ENCODE measurements at places on chromosomes 2 and 18. TPM values are rescaled to one million over a fixed set of nuclear protein-coding genes. Genes with fewer than 3 reads are reported as not detected.

The DQX1 gene
- total RNA-seq: 0.25 TPM

The IL36G gene
- not detected for total RNA-seq

The KCNE4 gene
- not detected for total RNA-seq

The C2orf15 gene
- 1.2 TPM for total RNA-seq

DNA sequence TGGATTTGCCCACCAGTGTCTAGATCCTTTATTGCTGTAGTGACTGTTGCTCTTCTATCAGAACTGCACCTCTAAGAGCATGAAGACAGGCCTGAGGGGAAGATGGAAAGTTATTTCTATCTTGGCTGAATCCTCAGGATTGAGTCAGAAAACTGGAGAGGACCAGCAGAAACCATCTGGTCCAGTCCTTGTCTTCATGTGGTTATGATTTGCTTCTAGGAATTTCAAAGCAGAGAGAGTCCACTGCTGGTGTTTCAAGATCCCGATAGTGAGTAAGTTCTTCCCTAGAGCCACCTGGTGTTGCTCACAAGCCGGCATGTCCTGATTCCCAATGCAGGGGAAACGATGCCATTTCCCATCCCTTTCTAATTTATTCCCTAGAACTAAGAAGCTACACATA is 84.2 kb downstream of the NCKAP5 start:
- DNase-seq: no peak

DNA sequence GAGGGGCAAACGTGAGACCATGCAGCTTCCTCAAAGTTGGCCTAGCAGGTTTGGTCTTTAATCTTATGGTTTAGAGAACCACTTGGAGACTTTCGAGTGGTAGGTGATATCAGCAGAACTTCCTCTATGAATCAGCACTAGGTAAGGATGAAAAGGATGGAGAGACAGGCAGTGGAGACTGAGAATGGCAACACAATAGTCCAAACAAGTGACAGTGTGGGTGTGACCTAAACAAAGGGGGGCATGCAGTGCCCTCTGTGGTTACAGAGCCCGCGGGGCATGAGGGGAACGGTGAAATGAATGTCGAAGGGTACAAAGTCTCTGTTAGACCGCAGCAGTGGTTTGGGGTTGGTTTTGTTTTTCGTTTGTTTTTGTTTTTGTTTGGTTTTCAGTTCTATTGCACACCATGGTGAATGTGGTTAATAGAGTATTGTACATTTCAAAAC is 143.9 kb downstream of the L3MBTL4 start:
- DNase-seq: no peak

GRCh38 chr18:78309307-78309706 is 670.3 kb upstream of the SALL3 start:
- no peak for DNase-seq

GRCh38 chr2:41764919-41765318 is 282.9 kb upstream of the PKDCC start:
- no peak for DNase-seq

DNA sequence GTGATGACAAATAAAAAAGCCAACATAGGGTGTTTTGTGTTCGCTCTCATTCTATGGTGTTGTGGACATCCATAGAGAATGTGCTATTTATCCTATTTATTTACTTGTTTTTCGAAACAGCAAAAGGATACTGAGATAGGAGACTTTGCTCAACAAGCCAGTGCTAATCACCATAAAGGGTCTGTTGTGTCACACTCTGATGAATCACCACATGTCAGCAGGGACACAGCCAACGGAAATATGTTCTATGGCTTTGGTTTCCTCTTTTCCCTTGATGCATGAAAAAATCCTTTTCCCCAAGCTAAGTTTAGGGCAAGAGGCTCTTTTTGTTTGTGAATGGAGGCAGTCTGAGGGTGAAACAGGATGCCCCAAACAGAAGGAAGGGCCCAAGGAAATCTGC is 154.3 kb downstream of the RNF152 start:
- DNase-seq: no peak

- DNase-seq: no peak
Observed at GRCh38 chr2:185880396-185880795, 141.8 kb downstream of the FSIP2 start.
